NCI-H446 treated with DMSO at 0.1 percent for 48 hours (cell line): ENCODE measurements at places on chromosomes 11 and 22.

- DNase-seq = no peak
Measured at GRCh38 chr11:14500181-14500651, 605 bp upstream of the COPB1 start.

- DNase-seq = no peak
Measured at GRCh38 chr11:102346456-102346747, 612 bp upstream of the BIRC2 start.

DNA sequence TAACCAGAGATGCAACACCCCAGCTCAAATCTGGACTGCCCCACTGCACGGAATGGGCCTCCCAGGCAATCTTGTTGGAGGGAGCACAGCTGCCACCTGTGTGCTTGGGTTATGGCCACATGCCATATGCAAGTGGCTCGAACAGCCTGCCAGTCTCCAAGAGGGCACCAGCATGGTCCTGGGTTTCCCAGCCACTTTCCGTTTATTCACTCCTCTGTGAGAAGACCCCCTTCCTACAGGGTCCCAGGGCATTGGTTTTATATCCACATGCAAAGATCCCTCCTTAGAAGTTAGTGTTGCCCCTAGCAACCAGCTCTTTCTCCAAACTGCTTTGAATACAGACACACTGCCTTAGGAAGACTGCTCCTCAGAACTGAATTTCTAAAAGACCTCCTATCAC lies 487.8 kb downstream of the BUD13 start:
- DNase-seq = no peak

DNA sequence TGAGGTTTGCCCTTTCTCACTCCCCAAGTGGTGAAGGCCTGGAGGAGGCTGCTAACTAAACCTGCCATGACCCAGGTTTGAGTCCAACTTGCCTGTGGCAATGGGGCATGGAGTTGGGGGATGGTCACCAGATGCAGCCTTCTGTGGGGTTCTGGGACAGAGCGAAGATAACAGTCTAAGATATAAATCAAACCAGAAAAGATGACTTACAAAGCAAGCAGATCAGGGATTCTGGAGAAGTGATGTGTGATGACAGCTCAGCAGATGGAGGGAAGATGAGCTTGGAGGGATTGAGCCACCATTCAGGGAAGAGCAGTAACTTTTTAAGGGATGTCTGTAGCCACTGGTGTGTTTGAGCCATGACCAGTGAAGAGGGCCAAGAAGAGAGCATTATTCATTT lies 63.6 kb downstream of the MTNR1B start:
- DNase-seq = peak; percentile 57

- DNase-seq = no peak
Measured at GRCh38 chr11:60119710-60120109, 31.2 kb downstream of the MS4A2 start.

DNA sequence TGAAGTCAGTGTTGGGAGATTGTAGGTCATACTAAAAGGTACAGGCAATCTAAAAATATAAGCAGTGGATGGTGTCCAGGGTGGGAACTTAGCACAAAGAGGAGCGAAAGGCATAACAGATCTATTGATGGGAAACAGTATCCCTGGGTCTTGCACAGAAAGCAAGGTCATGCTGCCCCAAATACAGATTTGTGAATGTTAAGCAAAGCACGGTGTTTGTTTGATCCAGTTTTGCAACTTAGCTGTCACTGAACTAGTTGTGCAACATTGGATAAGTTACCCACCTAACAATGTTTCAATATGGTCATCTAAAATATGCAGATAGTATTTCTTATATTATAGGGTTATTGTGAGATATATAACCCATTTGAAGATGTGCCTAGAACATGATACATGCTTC lies 162.9 kb downstream of the BLID start:
- DNase-seq = no peak

GRCh38 chr11:28938091-28938490 lies 829.9 kb downstream of the METTL15 start:
- DNase-seq = no peak

- DNase-seq = no peak
Measured at GRCh38 chr11:17853280-17853679, 118.7 kb downstream of the KCNC1 start.

DNA sequence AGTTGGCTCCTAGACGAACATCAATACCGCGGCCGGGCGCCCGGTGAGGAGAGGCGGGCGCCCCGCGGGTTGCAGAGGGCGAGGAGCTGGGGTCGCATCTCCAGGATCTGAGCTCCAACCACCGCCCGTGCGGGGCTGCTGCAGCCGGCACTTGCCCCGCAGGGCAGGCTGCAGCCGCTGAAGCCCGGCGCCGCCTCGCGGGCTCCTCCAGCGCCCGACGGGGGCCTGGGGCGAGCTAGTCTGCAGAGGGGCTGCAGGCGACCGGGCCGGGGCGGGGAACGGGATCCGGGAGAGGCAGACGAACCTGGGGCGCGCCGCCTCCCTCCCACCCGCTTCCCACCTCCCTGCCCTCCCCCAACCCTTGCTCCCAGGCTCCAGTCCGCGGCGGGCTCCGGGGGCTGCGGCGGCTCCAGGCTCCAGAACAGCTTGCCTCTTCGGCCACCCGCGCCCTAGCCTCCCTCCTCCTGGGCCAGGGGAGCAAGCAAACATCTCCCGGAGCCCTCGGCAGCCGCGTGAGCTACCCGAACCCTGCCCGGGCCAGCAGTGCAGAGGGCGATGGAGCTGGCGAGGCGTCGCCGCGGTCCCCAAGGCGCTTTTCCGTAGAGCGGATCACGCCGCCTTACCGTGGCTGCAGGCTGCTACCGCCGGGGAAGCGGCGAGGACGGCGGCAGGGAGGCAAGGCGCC lies 802 bp downstream of the TENM4 start:
- no peak for DNase-seq

DNA sequence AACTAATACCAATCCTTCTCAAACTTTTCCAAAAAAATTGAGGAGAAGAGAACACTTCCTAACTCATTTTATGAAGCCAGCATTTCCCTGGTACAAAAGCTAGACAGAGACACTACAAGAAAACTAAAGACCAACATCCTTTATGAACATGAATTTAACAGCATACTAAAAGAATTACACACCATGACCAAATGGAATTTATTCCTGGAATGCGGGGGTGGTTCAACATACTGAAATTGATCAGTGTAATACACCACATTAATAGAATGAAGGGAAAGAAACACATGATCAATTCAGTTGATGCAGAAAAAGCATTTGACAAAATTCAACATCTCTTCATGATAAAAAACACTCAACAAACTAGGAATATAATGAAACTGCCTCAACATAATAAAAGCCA lies 148.1 kb downstream of the WNT7B start:
- DNase-seq = no peak

DNA sequence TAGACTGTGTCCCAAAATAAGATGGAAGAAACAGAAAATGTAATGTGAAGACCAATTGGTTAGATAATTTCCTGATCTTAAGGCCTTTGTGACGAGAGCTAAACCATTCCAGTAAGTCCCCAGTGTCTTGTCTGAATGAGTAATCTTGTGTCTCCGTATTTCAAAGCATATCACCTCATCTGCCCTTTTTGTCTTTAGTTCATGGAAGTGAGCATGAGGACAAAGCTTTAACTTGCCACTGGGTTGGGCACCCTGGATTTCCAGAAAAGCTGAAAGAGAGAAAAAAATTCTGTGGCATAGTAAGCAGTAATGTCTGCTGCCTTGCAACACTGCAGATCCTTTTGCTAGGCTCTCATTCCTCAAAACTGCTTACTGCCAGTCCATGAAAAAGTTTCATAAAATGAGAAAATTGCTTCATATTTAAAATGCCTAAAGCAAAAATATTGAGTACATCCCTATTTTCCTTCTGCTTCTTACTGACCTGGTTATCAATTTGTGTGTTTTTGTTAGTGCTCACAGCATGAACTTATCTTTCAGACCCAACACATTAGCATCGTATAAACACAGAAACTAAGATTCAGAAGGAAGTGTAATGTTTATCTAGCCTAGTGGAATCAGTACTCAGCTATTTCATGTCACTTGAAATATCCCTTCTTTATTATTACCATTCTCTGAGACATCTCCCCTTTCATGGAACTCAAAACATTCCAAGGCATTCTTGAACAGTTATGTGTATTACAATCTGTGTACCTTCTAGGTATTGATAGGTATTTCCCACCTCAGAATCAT lies 5.3 kb downstream of the CASP12 start:
- DNase-seq = no peak

- DNase-seq = no peak
Measured at GRCh38 chr11:17932472-17932871, 80.4 kb downstream of the SERGEF start.

- no peak for DNase-seq
Measured at GRCh38 chr11:112785149-112785548, 176.1 kb upstream of the NCAM1 start.

DNA sequence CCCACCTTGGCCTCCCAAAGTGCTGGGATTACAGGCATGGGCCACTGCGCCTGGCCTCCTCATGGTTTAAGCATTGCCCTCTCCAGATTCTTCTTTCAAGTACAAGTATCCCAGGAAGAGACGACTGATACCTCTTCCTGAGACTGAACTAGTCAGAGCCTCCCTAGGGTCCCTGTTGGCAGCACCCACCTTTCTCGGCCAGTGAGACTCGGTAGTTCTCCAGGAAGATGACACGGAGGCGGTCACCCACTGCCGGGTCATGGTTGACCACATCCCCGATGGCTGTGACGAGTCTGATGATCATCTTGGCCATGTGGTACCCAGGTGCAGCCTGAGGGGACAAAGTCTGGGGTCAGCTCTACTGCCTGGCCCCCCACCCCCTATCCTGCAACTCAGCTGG lies 7.2 kb upstream of the RASGRP2 start:
- no peak for DNase-seq

DNA sequence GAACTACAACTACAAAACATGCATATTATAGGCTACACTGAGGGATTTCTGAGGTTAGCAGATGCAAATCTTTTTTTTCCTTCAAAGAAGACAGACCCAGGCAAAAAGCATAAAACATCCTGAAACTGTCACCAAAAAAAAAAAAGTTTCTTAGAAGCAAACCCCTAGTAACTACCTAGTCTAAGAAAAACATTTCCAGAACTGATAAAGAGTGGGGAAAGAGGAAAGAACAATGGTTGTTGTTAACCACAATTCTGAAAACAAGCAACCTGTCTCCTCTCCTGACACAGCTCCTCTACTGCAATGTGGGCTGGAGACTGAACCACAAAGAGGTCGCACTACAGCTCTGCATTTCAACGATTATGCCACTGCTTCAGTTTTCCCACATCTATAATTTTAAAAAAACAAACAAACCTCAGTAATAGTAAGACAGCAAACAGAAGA lies 15.0 kb downstream of the DENND5A start:
- DNase-seq = no peak

- DNase-seq = no peak
Measured at GRCh38 chr22:40387746-40388145, 17.4 kb downstream of the SGSM3 start.

DNA sequence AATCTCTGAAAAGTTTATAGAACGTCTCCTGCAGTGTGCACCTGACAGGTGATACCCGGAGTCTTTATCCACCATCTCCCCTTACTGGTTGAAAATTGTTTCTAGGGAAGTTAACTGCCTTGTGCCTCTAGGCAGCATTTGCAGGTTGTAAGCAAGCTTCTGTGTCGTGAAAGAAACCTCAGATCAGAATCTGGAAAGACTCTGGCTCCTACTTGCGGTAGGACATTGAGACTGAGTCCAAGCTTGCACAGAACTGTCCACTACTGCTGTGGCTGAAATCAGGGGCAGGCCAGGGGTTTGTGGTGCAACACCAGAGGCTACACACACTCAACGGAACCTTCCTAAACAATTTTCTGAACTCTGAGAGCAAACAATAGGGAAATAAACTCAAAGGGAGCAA lies 34.8 kb upstream of the MYOD1 start:
- DNase-seq = no peak

- no peak for DNase-seq
Measured at GRCh38 chr11:117039900-117040299, 58.3 kb downstream of the SIK3 start.

- DNase-seq = no peak
Measured at GRCh38 chr22:31537019-31537535, 40.7 kb downstream of the SFI1 start.

DNA sequence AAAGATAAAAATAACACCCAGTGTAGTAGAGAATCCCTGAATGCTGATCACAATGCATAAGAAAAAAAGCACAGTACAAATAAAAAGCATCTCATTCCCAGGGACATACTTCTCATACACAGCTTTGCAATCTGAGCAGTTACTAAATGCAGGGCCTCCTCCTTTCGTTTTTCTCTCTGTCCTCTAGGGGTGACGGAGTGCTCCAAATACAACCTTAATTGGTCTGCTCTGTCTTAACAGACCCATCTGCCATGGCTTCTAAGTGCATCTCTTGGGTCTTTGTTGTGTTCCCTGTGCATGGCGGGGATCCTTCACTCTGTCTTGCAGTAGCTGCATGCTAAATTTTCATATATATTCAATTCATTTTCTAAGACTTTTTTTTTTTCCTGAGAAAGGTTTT lies 1114.2 kb upstream of the RAG2 start:
- peak; percentile 21 for DNase-seq

DNA sequence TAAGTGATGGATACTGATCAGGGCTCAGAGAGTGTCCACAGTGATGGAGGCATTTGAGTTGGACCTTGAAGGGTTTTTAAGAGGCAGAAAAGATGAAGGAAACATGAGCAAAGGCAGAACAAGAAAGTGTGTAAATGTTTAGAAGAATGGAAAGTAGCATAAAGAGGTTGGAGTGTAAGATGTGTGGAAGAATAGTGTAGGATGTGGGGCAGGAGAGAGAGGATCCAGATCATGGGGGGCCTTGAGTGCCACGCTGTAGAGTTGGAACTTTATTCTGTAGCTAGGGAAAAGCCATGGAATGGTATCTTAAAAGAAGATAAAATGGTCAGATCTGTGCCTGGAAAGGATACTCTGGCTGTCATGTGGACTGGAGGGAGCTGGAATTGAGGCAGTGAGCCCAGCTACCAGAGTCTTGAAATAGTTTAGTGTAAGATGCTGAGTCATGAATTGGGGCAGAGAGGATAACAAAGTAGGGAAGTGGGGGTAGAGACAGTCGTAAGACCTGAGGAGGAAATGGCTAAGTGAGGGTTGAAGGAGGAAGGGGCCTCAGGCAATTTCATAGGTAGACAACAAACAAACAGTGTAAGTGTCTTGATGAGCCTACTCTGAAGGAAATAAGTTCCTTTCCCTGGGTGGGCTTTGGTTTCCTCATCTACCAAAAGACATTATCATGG lies 6.7 kb downstream of the KCNE3 start:
- no peak for DNase-seq

GRCh38 chr11:114977651-114978050 lies 299.3 kb downstream of the NXPE2 start:
- peak; percentile 26 for DNase-seq

DNA sequence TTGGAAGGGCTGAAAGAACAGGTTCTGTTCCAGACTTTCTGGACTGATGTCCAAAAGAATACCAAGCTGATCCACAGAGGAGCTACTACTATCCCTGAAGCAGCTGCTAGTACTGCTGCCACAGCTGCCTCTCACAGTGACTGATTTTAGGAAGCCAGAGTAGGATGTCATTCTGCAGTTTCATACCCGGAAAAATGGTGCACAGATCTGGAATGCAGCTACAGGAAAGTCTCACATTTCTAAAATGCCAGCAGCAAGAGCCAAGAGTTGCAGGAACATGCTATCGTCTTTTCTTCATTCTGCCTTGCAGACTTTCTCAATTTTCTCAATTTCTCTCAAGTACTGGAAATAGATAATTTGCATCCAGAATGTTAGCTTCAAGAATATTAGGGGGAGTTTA lies 19.4 kb upstream of the CCDC179 start:
- no peak for DNase-seq
